ENCODE measurements at places on chromosomes 16 and 17.
A peak's percentile ranks its signal among the peaks of the same experiment; 100 is the strongest.

GRCh38 chr17:51255673-51256072 is 4.2 kb downstream of the MBTD1 start:
- DNase-seq = no peak

GRCh38 chr17:63988741-63989621 is 9.2 kb upstream of the PRR29 start:
- DNase-seq = no peak

- DNase-seq = peak; percentile 95
Observed at GRCh38 chr17:2041561-2042389, at the start of gene OVCA2. OVCA2 (plus strand) TSS chr17:2042022; CDS start chr17:2042048, 26 bp downstream.

- DNase-seq = peak; percentile 88
Observed at GRCh38 chr17:21457051-21458026, 81.2 kb downstream of the KCNJ12 start.

All from common myeloid progenitor, CD34-positive (primary cell).